ENCODE measurements at places on chromosomes 11 and 22.
A peak's percentile ranks its signal among the peaks of the same experiment; 100 is the strongest.

- DNase-seq = peak; percentile 79
Observed at GRCh38 chr11:101618709-101619108, 34.9 kb upstream of the TRPC6 start.

- DNase-seq = no peak
Observed at GRCh38 chr11:128943428-128943976, 831 bp upstream of the TP53AIP1 start.

DNA sequence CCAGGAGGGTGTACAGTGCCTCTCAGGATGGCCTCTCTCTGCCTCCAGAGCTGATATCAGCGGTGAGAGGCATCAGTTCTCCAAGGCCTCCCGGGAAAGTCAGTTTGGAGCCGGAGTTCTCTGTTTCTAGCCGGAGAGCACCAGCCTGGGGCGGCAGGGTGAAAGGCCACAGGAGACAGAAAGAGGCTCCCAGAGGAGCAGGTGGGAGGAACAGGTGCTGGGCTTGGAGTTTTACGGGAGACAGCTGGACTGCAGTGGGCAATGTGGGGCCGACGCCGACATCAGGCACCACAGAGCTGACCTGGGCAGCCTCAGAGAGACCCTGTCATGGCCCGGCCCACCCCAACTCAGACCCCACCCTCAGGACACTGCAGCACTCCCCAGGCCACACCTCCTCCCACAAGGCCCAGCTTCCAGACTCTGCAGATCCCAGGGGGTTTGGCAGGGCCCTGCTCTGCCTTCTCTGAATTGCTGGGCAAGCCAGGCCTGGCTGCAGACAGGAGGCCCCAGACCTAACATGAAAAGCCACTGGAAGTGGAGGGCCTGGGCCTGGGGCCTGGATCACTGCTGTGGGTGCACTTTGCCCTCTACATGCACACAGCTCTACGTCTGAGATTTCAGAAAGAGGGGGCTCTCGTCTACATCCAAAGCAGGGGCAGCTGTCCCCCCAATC is 885.6 kb downstream of the BRD1 start:
- no peak for DNase-seq

DNA sequence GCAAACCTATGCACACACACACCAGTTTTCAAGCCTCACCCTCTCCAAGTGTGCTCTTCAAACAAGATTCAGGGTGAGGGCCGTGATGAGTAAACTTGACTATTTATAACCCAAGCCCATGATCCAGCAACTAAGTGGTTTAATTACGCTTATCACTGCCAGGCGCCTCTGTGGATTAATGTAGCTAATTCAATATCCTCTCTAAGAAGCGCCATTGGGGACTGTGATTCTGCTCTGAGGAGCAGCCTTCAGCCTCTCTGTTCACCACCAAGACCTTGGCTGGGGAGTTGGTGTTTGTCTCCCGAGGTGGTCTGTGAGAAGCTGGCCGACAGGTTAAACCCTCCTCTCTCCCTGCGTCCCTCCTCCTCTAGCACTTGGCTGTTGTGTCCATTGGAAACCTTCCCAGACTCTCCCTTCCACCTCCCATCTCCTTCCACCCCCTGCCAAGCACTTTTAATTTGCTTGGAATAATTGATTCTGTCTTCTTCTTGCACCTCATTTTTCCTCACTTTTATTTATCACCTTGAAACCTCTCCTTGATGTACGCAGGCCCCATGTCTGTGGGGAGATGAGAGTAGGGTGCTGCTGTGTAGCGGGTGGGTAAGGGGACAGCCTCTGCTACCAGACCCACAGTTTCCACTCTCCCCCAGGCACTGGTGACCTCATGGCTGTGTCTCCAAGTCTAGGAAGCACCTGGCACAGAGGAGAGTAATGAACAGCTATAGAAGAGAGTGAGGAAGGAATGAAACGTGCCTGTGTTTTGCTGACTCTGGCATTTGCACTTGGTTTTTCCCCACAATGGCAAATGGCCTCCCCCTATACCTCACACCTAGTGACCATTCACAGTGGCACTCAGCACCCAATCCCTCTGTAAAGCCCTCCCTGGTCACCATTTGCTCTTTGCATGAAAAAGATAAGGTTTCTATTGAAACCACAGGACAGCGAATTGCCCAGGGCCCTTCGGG is 236.6 kb downstream of the GRIK4 start:
- no peak for DNase-seq

DNA sequence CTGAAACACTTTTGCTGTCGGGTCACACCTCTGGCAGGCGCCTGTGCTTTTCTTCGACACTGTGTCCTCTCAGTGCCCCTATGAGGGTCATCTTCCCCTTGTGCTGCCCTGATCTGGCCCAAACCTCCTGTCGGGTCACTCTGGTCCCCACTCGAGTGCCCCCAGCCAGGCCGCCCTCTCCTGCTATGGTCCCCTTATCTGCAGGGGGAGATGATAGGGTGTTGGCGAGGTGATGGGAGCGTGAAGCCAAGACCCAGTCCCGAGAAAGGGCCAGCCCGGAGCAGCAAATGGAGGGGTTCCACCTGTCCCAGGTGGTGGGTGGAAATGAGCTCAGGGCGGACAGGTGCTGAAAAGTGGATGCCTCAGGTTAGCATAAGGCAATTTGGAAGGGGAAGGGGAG is 9.7 kb downstream of the NADSYN1 start:
- DNase-seq = no peak

- no peak for DNase-seq
Observed at GRCh38 chr11:1731451-1732059, 18.8 kb downstream of the IFITM10 start.

GRCh38 chr11:121293288-121293594 is 670 bp downstream of the SC5D start:
- peak; percentile 54 for DNase-seq

- no peak for DNase-seq
Observed at GRCh38 chr11:57499983-57500461, 15.5 kb downstream of the SLC43A1 start.

GRCh38 chr11:124799348-124800225 is 619 bp downstream of the MSANTD2 start:
- peak; percentile 28 for DNase-seq

DNA sequence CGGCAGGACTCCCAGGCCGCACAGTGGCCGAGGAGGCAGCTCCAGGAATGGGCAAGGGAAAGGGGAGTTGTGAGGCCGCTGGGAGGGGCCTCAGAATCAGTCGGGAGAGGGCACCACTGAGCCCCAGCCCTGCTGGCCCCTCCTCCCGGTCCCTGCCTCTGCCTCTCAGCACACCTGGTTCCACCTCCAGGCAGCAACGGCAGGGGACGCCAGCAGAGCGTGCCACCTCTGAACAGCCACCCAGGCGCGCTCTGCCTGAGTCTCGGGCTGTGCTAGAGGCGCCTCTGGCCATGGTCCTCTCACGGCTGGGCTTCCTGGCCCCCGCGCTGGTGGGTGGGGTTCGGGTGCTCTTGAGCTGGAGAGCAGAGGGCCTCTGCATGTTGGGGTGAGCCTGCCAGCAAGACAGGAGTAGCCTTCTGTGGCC is 33.0 kb downstream of the MOB2 start:
- DNase-seq = no peak

DNA sequence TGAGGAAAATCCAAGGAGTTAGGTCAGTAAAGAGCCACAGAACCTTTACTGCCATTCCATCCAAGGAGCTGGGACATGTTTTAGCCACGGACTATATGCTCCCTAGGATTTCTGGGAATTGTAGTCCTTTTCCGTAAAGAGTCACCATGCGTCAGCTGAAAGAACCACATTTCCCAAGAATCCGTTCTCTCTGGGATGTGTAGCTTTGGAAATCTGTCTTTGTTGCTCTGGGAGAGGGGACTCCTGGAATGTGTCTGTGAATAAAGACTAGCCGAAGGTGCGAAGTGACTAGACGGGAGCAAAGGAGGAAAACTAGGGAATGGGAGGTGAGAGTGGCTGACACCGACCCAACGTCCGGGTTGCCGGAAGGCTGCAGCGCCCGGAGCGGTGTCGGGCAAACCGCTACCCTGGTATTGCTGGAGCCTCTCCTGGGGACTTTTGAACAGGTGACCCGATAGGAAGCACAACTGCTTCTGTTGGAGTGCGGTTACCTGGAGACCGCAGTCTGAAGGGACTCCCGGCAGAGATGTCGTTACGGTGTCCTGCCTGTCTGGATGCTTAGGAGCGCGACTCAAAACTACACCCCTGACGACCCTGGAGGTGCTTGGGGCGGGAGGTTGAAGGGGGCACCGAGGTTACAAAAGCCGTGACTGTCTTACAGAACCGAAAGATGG is at the start of gene IFTAP:
TSS of gene IFTAP (plus strand) at position 187 of the 674 bp plus-strand sequence. CDS start 15,602 bp downstream, outside the sequence.
- DNase-seq = peak; percentile 93

DNA sequence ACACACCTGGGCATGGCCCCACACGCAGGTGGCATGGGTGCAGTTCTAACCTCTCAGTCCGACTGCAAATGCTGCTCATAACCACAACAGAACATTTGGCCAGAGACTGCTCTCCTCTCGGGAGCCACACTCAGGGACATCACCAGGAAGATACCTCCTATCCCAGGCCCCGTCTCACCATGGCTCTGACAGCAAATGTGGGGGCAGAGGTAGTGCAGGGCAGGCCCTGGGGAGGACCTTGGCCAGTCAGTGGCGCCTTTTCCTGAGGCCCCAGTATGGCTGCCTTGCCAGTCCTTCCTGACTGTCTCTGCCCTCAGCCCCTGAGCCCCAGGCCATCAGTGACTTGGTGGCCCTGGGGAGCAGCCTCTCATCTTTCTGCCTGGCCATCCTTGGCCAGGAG is 2.8 kb downstream of the KRTAP5-6 start:
- no peak for DNase-seq

DNA sequence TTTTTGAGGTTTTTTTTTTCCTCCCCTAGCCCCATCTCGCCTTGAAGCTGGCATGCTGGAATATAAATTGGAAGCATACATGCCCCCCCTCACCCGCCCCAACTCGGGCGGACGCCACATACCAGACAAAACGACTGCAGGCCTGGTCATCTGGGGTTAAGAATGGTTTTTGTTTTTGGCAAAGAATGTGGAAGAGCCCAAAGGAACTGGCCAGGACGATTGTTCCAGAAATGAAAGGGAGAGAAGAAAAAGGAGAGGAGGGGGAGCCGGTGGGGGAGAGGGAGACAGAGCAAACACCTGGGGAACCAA is 25.0 kb downstream of the MN1 start:
- no peak for DNase-seq

DNA sequence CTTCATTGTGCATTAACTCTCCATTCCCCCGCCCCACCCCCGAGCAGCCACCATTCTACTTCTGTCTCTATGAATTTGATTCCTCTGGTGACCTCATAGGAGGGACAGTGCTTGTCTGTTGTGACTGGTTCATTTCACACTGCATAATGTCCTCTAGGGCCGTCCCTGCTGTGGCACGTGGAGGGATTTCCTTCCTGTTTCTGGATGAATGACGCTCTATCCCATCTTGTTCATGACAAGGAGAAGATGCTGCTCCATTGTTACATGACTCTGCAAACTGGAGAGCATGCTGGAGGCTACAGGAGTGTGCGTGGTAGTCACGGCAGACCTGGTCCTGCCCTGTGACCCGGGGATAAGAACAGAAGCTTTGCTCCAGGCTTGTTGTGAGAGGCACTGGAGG is 61.3 kb downstream of the RTL6 start:
- no peak for DNase-seq

GRCh38 chr11:60946601-60947264 is 5.2 kb downstream of the SLC15A3 start:
- DNase-seq = no peak

DNA sequence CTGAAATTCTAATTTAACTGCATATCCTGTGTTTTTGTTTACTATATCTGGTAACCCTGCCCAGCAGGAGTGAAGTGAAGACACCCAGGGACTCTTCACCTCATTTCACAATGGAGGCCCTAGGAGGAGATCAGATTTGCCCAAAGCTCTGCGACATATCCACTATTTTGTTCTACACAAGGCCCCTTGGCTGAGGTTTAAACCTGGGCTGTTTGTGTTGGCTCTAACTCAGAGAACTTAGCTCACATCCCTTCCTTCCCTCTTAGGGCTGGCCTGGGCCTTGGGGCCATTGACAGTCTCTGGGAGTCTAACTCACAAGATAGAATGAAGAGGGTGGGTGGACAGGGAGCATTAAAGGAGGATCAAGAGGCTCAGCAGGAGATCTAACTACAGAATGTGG is 8.2 kb upstream of the PLA2G3 start:
- peak; percentile 72 for DNase-seq

- DNase-seq = no peak
Observed at GRCh38 chr11:96203567-96204365, 139.2 kb downstream of the MAML2 start.

GRCh38 chr11:70364745-70365543 is 33.4 kb upstream of the CTTN start:
- no peak for DNase-seq

DNA sequence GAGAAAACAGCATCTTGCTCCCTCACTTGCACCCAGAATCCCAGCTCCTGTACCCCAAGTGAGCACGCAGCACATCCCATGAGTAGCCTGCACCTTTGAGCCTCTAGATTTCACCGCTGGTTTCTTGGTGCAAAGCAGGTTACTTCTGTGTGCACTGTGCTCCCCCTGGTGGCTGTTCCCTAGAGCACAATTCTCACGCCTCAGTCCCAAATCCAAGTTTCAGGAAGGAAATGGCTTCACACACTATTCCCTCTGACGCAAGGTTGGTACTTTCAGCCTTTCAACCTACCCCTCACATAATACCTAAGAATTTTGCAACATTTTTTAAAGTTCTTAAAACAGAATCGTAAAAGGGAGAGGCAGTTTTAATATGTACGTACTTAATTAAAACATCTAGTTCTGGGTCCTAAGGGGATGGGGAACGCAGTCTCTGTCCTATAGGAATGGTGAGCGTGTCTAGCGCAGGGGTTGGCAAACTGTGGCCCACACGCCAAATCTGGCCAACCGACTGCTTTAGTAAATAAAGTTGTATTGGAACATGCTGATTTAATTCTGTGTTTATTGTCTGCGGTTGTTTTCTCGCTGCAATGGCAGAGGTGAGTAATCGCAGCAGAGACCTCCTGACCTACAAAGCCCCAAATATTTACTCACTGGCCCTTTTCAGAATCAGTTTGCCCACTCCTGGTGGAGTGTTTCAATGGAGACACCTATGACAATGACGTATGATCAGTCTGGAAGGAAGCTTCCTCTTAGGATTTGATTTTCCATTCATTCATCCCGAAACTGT is 27.5 kb downstream of the DHCR7 start:
- peak; percentile 70 for DNase-seq

GRCh38 chr11:61061081-61061826 is 41.0 kb upstream of the CD5 start:
- DNase-seq = peak; percentile 64

DNA sequence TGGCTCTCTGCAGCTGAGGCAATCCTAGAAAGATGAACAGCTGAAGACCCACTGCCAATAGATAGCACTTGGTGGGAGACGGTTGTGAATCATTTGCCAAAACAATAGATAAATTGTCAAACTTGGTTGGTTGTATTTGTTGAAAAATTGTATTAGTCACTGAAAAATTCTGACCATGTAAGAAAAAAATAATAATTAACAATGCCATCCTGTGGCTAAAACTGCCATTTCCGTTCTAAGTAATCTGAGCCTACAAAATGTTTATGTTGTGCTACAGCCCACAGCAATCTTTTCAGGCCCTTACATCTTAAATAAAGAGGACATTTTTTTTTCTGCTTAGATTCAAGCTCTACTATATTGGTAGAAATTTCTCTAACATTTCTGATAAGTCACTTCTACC is 103.2 kb upstream of the ANO3 start:
- DNase-seq = peak; percentile 70

Measured in cardiac fibroblast (primary cell).